Left hindlimb (tissue), 1 donor: ENCODE measurements at places on chromosomes 6 and 20.

GRCh38 chr6:163418311-163419029 is 4.0 kb downstream of the QKI start:
- no peak for DNase-seq

DNA sequence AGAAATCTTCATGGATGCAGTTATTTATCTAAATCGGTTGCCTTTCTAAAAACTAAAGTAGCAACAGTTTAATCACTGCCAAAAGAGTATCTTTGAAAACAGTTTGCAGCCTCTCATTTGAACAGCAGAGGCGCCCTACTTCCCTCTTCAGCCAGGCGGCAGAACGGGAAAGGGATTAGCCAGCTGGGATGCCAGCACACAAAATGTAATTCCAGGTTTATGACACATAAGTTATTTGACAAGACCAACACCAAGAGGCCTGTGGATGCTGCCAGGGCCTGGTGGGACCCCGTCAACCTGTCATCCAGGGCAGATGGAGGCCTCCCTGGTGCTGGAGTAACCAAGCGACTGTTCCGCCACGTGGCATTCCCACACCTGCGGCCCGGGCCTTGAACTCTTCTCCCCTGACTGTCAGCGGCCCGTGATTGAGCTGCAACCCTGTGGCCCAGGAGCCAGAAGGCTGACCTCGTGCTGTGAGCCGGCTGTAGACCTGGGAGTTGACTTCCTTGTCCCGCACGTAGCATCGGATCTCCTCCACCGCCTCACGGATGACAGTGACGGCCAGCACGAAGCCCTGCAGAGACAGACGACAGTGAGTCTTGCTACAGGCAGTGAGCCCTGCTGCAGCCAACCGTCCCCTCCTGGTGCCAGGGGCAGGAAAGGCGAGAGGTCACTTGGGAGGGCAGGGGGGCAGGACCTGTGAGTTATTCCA is 55.5 kb downstream of the ATP9A start:
- peak; percentile 42 for DNase-seq

GRCh38 chr20:23141450-23142161 is 55.5 kb upstream of the CD93 start:
- no peak for DNase-seq

- DNase-seq, result no peak
These were observed 729.0 kb downstream of the RFPL4B start for GRCh38 chr6:113076116-113076515.

DNA sequence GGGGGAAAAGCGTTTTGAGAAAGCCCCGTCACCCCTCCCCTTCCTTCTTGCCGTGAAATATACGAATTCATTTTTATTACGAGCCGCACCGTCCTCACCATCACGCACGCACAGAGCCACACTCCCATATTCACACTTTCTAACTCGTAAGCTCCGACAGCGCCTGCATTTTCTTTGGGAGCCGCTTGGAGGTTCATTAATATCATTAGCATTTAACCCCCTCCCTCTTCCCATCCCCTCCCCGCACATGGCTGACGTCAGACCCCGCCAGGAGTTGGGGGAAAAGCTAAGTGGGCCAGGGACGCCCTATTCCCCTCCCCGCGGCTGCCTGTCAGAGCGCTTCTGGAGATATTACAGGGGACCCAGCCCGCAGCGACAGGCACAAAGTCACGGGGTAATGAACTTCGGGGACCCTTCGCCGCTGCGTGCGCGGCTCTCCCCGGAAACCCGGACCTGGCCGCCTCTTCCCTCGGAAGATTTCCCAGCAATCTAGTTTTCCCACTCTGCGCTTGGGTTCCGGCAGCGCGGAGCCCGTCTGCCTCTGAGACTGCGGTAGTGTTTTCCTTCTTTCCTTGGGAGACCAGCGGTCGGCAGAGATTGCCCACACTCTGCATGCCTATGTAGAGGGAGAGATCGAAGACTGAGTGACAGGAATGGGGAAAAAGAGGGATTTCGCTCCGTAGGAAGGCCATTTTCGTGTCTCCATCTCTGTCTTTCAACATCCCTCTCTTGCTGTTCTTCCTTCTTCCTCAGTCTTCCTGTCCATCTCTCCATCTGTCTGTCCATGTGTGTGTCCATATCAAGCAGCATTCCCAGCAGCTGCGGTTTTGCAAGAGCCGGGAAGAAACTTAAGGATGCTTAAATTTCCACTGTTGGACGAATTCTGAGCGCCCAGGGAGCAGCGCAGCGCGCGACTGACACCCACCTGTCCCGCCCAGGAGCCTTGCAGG is at the start of gene NR2E1:
Gene NR2E1, plus strand, starts transcription at position 309 of the 950 bp plus-strand sequence. CDS start 744 bp downstream, outside the sequence.
- no peak for DNase-seq

- DNase-seq, result no peak
These were observed 34.6 kb upstream of the SCRT2 start for GRCh38 chr20:709991-710779.

- no peak for DNase-seq
These were observed 13.0 kb downstream of the ZNF451 start for GRCh38 chr6:57102976-57103375.
